ENCODE measurements at places on chromosomes 7 and 10. TPM values are rescaled to one million over a fixed set of nuclear protein-coding genes. Genes with fewer than 3 reads are reported as not detected.

DNA sequence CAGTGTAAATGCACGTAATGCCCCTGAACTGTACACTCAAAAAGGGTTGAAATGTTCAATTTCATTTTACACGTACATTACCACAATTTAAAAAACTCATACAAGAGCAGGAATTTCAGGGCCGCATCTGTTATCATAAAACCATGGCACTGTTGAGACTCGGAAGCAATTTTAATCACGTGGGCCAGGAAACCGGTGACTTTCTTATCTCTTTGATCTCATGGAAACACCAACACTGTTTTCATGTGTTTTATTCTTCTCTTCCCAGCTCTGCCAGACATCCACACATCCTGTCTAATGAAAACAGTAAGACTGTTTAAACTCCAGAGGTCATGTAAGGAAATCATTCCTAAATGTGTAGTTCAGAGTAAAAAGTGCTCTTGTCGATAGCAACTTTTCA is 35.9 kb downstream of the PTPRE start:
- H3K4me1 ChIP-seq, result peaks cover 13% of the 10 kb centered on the region
- DNase-seq, result no peak
- no peaks in the 10 kb centered on the region for H3K36me3 ChIP-seq
- H3K4me3 ChIP-seq, result no peak overlapping the region
- H3K27me3 ChIP-seq, result no peaks in the 10 kb centered on the region
- no peak overlapping the region for H3K27ac ChIP-seq

- H3K4me3 ChIP-seq, result no peak overlapping the region
- H3K36me3 ChIP-seq, result no peaks in the 10 kb centered on the region
- H3K27ac ChIP-seq, result no peak overlapping the region
- DNase-seq, result no peak
- no peaks in the 10 kb centered on the region for H3K27me3 ChIP-seq
These were observed 1050.7 kb downstream of the SORCS3 start for GRCh38 chr10:105691811-105692210.

- no peaks in the 10 kb centered on the region for H3K4me1 ChIP-seq
- no peaks in the 10 kb centered on the region for H3K36me3 ChIP-seq
- H3K27ac ChIP-seq, result no peak overlapping the region
- no peak for DNase-seq
- no peak overlapping the region for H3K4me3 ChIP-seq
These were observed 560.9 kb downstream of the DNAJB6 start for GRCh38 chr7:157897681-157898080.

DNA sequence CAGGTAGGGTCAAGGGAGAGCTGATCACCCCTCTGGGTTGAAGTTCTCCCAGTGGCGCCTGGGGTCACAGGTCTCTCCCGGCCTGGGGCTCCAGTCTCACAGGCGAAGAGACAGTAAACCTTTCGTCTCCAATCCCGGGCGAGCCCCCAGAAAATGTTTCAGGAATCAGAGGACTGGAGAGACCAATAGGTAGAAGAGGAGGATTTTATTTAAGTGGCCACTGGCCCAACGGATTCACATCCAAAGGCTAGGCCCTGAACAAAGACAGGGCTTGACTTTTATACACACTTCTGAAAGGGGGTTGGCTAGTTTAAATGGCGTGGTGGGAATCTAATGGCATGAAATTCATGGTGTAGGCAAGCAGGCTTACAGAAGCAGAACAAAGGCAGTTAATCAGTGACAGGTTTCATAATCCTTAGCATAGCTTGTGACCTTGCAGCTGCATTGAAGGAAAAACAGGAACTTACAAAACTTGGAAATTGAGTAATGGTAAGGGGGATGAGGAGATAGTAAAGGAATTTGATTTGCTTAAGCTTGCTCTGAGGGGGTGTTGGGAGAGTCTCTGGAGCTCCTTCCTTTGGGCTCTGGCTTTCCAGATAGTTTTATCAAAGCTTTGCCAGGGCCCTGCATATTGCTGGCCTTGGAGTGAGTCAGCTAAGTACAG is 105.5 kb downstream of the TRIM24 start:
- no peaks in the 10 kb centered on the region for H3K27me3 ChIP-seq
- H3K4me3 ChIP-seq, result no peak overlapping the region
- H3K36me3 ChIP-seq, result peaks cover 36% of the 10 kb centered on the region
- no peak overlapping the region for H3K27ac ChIP-seq
- no peak for DNase-seq

The GIMAP4 gene
- 448 TPM for total RNA-seq

DNA sequence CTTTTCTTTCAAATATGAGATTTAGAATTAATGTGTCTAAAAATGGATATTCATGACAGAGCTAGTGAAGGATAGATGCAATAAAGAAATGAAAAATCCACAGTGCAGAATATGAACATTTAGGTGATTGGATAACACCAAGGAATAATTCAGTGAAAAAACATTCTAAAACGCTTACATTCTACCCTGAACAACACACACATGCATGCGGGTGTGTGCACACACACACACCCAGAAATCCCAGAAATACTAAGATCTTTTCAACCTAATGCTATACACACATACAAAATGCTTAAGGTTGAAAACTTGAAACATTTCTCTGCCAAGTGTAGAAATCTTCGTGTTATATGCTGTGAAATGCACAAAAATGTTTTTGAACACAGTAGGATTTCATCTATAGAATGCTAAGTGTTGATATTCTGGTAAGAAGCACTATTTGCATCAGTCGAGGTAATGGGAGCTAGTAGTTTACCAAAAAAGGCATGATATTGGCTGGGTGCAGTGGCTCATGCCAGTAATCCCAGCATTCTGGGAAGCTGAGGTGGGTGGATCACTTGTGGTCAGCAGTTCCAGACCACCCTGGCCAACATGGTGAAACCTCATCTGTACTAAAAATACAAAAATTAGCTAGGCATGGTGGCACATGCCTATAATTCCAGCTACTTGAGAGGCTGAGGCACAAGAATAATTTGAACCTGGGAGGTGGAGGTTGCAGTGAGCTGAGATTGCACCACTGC is 600.6 kb downstream of the PHTF2 start:
- H3K27me3 ChIP-seq, result no peaks in the 10 kb centered on the region
- no peak overlapping the region for H3K27ac ChIP-seq
- no peak overlapping the region for H3K4me3 ChIP-seq
- DNase-seq, result no peak
- H3K4me1 ChIP-seq, result no peaks in the 10 kb centered on the region

DNA sequence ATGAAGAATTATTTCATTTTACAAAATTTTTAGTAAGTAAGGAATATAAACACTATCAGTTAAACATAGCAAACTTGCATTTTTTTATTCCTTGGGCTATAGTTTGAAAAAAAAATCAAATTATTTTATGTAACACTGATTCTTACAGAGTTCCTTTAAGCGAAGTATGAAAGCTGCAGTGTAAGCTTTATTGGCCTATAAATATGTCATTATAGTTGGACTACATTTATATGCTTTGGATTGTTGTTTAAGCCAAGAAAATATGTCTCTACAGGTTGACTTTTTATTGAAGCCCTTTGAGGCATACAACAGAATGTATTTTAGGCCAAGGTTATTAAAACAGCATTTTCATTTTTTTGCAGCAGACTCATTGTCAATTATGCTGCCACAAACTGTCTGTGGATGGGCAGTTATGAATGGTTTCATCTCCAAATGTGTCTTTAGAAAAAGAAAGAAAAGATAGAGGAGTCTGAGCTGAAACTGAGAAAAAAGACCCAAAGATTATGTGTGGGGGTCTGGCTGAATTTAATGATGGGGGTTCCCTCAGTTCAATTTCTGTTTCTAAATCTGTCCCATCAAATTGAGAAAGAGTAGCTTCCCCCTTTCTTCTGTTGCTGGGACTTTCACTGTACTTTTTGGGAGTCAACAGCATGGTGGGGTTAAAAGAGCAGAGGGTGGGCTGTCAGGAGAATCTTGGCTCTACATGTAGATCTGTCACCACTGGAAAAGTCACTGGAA is 43.1 kb downstream of the ARID5B start:
- H3K27ac ChIP-seq, result no peak overlapping the region
- no peak for DNase-seq
- H3K4me1 ChIP-seq, result peaks cover 57% of the 10 kb centered on the region

The PNLIP gene
- total RNA-seq, result not detected

The C10orf71 gene
- total RNA-seq, result not detected

The GDF10 gene
- total RNA-seq, result 1.3 TPM

GRCh38 chr7:14685167-14685566 is 217.4 kb downstream of the DGKB start:
- H3K27ac ChIP-seq, result no peak overlapping the region
- H3K36me3 ChIP-seq, result no peaks in the 10 kb centered on the region
- no peaks in the 10 kb centered on the region for H3K4me1 ChIP-seq

DNA sequence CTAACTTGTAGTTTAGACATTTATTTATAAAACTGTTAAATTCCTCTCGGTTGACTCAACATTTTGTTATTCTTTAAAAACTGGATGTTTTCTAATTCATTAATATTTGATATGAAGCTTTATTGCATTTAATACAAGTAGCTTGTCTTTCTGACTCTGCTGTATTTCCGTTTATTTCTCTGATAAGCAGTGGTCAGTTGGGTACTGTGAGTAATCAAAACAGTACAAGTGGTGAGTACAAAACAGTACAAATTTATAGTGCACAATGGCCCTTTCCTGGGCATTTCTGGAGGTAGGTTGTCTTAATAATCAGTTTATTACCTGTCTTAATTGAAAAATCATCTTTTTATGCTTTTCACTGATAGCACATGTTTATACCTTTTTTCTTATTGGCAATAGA is 182.7 kb downstream of the CCSER2 start:
- no peak overlapping the region for H3K4me3 ChIP-seq
- H3K27ac ChIP-seq, result no peak overlapping the region
- DNase-seq, result no peak
- peaks cover 18% of the 10 kb centered on the region for H3K36me3 ChIP-seq
- no peaks in the 10 kb centered on the region for H3K4me1 ChIP-seq
- no peaks in the 10 kb centered on the region for H3K27me3 ChIP-seq

The SFTPA1 gene
- total RNA-seq, result not detected

The GIMAP1 gene
- total RNA-seq, result 93.7 TPM

DNA sequence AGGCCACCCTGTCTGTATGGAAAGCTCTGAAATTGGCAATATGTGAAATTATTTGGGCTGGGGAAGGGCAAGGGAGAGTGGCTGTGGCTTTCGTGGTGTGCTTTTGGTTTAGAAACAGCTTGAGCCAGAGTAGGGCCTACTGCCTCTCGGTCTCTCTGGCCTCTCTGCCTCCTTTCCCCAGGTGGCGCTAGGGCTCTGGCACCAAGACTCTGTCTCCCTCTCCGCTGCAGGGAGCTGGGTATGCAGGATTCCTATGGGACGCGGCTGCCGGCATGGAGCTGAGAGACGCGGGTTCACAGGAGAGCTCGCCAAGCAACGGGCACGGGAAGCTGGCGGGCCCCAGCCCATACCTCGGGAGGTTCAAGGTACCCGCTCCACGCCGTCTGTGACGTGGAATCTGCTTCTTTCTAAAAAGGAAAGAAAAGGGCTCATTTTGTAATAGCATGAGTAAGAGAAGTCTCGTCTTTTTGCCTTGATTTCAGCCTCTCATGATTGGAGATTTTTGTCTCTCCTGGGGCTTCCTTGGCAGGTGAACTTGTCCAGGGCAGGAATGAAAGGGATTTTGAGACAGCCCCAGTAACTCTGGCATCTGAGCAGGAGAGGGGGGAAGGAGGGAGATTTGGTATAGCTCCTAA is 105.1 kb upstream of the ANLN start:
- H3K36me3 ChIP-seq, result no peaks in the 10 kb centered on the region
- no peaks in the 10 kb centered on the region for H3K27me3 ChIP-seq
- peaks cover 89% of the 10 kb centered on the region for H3K4me1 ChIP-seq
- H3K4me3 ChIP-seq, result no peak overlapping the region
- no peak for DNase-seq
- H3K27ac ChIP-seq, result no peak overlapping the region

All from CD4-positive, alpha-beta memory T cell (primary cell).